ENCODE measurements at places on chromosomes 1 and 21. TPM values are rescaled to one million over a fixed set of nuclear protein-coding genes. Genes with fewer than 3 reads are reported as not detected.

The TMEM61 gene
- total RNA-seq, result not detected

The HSD11B1 gene
- total RNA-seq, result not detected

The CLDN17 gene
- total RNA-seq, result not detected

DNA sequence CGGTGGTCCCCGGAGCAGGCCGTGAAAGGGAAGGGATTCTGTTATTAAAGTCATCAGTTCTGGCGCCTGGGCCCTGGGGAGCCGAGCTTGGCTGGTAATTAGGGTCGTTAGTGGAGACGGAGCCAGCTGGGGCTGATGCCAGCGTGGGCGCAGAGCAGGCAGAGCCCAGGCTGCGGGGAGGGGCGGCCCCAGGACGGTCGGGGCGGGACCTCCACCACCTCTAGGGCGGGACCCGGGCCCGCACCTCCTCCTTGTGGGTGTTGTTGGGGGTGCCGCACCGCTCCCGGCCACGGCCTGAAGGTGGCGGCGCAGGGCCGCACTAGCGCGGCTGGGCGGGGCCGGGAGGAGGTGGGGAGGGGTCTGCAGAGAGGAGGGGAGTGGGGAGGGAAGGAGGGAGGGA lies 470.6 kb downstream of the PTPRU start:
- peak; percentile 77 for DNase-seq

GRCh38 chr1:44587796-44588460 lies 86.4 kb downstream of the TMEM53 start:
- no peak for DNase-seq

GRCh38 chr1:230465691-230466090 lies 39.6 kb upstream of the PGBD5 start:
- no peak for DNase-seq

GRCh38 chr1:34781844-34782391 lies 904 bp downstream of the GJB3 start:
- no peak for DNase-seq

GRCh38 chr1:26075421-26076144 lies 8.2 kb upstream of the TRIM63 start:
- DNase-seq, result no peak

DNA sequence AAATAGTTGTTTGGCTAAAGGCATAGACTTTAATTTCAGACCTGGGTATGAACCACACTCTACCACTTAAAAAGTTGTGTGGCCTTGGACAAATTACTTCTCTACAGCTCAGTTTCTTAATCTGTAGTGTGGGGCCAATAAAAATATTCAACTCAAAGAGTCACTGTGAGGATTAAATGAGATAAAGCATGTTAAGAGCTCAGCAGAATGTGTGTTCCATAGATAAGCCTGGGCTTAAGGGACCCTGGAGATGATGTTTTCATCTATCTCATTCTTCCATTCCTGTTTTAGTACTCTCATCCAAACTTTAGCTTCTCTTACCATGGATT lies 17.7 kb downstream of the S100A10 start:
- DNase-seq, result no peak

DNA sequence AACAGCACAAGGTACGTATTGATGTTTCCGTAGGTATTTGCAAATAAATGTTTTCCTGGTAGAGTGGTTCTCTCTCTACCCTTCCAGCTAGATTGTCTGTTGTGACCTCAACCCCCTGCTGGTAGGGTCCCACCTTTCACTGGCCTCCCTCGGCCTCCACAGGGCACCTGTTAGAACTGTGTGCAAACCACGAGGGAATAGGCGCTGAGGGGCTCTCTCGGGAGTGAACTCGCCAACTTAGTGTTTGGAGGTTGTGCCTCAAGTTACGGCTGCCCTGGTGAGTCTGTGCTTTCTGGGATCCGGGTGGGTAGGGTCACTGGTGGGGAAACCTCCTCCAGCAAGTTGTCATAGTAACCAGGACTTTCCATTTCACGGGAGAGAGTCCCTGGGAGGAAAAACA lies 204.7 kb upstream of the EDN2 start:
- DNase-seq, result no peak

DNA sequence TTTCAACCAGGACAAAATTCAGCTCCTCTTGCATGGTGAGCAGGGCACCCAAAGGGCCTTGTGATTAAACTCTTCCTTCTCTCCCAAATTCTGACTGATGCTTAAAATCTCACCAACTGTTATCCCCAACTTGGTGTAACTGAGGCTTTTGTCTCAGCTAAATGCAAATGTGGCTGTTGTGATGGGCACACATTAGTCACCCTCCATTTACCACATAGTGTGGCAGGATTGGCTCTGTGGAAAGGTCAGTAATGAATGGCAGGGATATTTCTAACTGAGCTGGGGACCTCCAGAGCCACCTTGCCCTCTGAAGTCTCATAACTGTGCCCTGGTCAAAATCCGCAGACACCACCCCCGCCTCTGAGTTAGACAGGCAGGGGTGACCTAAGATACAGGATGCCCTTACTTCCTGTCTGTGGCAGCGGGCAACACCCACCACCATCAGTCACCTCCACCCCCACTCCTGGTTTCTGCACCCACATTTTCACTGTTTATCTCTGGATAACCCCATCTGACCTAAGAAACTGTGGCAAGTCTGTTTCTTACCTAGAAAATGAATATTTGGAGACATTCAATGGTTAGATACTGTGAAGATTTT lies 25.4 kb upstream of the RGS16 start:
- DNase-seq, result no peak

GRCh38 chr1:17635811-17636210 lies 96.3 kb downstream of the ARHGEF10L start:
- DNase-seq, result peak; percentile 71
